ENCODE measurements at places on chromosomes 2 and 18.

GRCh38 chr2:135164431-135164830, 112.3 kb downstream of the RAB3GAP1 start:
- no peak for DNase-seq

DNA sequence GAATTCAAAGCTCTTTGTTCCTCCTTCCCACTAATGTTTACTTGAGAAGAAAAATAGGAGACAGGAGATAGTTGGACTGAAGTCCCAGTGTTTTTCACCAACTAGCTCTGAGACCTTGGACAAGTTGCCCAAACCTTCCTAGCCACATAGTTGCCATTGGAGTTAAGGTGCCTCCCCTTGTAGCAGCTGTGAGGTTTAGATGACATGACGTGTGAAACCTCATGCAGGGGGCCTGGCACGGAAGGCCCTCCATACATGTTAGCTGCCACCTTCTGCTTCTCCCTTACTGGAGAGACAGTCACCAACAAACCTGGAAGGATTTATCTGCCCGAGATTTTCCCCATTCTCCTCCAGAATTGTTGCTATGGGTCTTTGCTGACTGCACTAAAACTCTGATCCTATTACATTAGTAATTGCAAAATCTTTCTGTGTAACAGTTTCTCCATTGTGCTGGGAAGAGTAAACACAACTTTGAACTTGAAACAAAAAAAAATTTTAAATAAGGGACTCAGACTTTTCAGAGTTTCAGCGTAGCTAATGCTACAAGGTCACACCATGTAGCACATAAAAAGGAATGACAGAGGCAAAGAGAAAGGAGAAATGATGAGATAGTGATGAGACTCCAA, 23.8 kb upstream of the CABYR start:
- DNase-seq = no peak

- no peak for DNase-seq
Measured at GRCh38 chr18:44036501-44036900, 644.2 kb upstream of the SETBP1 start.

DNA sequence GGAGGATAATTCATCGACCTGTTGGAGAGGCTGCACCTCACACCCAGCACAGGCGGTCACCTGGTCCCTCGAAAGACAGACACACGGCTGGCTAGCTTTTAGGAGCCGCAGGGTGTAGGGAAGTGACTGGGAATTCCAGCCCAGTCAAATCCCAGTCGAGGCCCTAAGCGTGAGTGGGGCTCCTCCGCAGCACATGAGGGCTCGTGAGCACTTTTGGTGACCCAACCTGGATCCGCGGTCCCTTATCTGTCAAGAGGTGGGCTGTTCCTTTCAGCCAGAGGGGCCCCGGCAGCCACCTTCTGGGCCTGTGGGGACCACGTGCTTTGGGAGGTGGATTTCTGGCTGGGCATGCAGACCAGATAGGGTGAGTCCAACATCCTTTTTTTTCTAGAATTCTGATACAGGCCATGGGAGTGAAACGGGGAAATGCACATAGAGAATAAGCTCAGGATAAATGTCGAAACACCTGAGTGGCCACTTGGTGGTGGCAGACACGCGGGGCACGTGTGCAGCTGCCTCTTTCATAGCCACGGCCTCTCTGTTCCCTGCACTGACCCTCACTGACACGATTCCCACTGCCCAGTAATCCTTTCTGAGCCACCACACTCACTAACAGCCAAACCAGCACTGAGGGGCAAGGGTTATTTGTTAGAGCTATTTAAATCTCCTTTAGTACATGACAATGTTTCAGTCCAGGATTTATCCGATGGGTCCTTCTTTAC, 148.4 kb upstream of the PXDN start:
- no peak for DNase-seq

- DNase-seq = no peak
Measured at GRCh38 chr2:43384143-43384542, 157.7 kb upstream of the ZFP36L2 start.
